Lower leg skin (tissue), 4 donors: ENCODE measurements at places on chromosomes 3 and 15.

GRCh38 chr3:155737844-155738460 lies 6.9 kb downstream of the PLCH1 start:
- DNase-seq = no peak

DNA sequence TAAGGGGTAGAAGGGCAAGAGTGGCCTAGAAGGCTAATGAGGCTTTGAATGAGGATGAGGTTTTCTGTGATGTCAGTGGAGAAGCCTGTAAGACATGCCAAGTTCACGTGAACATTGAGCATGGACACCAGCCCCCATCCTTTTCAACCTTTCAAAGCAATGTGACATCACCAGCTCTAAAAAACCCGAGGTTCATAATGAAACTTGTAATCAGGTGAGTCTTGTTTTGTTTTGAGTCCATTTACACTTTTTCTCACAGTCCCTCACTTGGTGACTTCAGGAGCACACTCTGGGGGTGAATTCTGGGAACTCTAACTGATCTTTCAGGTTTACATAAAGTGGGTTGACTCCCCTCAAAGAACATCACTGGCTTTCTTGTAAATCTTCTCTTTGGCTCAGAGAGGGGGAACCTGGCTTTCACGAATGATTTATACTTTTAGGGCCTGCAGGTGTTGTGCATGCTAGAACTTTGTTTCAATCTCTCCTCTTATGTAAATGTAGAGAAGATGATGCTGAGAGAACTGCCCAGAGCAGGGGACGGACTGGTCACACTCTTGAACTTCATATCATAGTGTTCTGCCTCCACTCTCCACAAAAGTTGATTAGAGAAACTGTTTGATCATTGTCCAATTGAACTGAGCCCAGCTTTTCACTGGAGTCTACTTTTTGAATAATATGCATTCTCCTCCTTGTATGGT lies 224.7 kb upstream of the SATB1 start:
- DNase-seq = no peak

DNA sequence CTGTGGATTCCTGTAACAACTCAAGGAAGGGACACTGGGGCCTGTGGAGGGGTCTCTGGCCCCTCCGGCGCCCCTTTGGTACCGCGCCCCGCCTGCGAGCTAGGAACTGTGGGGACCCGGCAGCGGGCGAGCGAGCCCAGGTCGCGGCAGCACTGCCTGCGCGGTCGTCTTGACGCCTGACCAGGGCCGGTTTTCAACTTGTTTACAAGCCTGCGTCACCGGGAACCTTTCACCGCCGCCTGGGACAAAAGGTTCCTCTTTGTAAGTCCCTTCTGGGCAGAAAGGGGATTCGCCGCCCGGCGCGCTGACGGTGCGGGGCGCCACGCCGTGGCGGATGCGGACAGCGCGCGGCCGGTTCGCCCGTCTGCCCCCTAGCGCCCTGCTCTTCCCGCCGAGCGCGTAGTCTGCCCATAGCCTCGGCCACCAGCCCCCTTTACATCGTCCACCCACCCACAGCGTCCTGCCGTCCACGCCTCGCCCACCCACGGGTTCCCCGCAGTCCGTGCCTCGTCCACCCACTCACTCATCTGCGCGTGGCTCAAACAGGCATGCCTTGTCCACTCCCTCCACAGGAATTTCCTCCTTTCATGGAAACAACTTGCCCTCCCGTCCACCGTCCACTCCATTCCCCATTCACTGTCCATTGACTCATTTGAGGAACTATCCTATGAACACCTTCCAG lies 5.5 kb upstream of the CFAP100 start:
- peak; percentile 90 for DNase-seq

DNA sequence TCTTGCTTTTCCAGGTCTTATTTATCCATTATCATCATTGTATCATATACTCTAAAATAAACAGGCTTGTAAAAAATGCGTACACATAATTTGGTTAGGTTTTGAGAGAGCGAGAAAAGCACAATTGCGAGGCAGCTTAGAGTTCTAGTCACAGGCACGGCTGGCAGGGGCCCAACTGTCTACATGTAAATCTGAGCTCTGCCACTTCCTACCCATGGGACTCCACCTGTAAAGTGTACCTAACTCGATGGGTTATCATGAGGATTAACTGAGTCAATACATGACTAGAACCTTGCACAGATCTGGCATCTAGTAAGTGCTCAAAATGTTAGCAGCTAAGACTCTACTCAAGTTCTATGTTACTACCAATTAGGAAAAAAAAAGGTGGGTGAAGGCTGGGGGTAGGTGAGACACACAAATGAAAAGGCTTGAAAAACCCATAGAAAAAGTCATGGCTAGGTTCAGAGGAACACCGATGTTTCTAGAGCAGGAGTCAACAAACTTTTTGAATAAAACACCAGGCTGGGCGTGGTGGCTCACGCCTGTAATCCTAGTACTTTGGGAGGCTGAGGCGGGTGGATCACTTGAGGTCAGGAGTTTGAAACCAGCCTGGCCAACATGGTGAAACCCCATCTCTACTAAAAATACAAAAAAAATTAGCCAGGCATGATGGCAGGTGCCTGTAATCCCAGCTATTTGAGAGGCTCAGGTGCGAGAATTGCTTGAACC lies 36.2 kb downstream of the GLB1 start:
- DNase-seq = no peak

- no peak for DNase-seq
Observed at GRCh38 chr3:53140847-53141845, 10.9 kb upstream of the RFT1 start.
